Cardiac septum (tissue), 1 donor: ENCODE measurements at places on chromosomes 2 and 18. TPM values are rescaled to one million over a fixed set of nuclear protein-coding genes. Genes with fewer than 3 reads are reported as not detected.

Gene FOSL2
- total RNA-seq = 65.4 TPM

Gene HOXD1
- 0.59 TPM for total RNA-seq

Gene RAB31
- total RNA-seq = 32.2 TPM

Gene SGPP2
- 1.0 TPM for total RNA-seq

Gene REG3G
- not detected for total RNA-seq

Gene FTCDNL1
- 2.3 TPM for total RNA-seq

Gene ASB18
- total RNA-seq = 44.4 TPM

- no peak for DNase-seq
These were observed 62.2 kb downstream of the SFXN5 start for GRCh38 chr2:73009177-73009839.

- no peak for DNase-seq
These were observed 178.4 kb upstream of the TPO start for GRCh38 chr2:1234731-1235308.

DNA sequence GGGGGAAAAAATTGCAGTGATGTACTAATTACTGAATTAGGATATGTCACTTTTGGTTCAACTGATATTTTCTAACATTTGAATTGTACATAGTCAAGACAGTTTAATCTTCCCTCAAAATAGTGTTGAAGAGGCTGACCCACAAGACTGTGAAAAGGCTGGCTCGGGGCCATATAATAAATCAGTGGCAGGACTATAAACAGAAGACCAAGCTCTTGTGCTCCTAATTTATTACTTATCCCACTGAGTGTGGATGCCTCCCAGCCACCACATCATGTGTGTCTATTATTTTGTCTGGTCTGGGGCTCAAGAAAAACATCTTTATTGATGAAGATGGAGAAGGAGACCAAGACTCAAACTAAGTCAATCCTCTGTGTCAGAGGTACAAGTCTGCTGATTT is 64.4 kb downstream of the PLEKHM3 start:
- no peak for DNase-seq

DNA sequence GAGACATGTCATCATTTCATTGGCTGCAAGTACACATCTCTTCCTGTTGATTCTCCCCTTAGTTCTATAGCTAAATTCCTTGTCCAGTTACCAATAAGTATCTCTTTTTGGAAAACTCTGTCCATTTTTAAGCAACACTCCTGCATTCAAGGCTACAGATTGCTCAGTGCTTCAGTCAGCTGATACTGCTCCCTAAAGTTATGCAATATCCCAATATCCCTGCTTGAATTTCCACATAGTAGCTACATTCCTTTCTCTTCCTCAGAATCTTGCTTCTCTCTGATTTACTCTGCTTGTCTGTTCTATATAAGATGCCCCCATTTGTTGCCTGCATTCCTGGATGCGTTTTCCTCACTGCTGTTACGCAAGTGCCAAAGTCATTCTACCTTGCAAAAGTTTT is 109.8 kb downstream of the PARD3B start:
- DNase-seq = no peak

- no peak for DNase-seq
These were observed 9.9 kb downstream of the TNP1 start for GRCh38 chr2:216849987-216850386.

- no peak for DNase-seq
These were observed 15.5 kb downstream of the DUSP19 start for GRCh38 chr2:183093857-183094657.

DNA sequence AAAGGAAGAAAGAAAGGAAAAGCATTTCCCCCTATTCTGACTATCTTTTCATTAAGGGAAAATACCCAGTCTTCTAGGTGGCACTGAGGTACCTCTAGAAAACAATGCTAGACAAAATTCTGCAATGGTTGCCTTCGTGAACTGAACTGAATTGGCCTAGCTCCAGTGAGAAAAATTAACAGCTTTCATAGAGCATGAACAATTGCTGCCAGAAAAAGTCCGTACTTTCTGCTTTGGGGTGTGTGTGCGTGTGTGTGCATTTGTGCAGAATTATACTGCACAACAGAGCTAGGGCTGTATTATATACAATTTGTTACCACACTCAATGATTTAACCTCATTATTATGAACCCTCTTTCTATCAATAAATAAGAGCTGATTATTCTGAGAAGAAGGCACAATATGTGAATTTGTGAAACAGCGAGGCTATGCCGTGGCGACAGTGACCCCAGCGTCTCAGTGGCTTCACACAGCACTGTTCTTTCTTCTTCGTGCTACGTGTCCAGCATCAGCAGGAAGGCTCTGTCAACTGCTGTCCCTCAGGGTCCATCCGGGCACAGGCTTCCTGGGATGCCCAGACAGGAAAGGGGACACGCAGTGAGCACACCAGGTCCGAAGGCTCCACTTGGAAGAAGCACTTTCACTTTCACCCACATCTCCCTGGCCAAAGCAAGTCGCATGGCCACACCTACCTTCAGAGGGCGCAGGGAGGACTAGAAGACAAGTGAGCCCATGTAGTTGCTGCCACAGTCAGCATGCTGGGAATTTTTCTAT is 47.5 kb downstream of the PTGR3 start:
- no peak for DNase-seq

- no peak for DNase-seq
These were observed 222.4 kb downstream of the PIK3C3 start for GRCh38 chr18:42177390-42177789.

DNA sequence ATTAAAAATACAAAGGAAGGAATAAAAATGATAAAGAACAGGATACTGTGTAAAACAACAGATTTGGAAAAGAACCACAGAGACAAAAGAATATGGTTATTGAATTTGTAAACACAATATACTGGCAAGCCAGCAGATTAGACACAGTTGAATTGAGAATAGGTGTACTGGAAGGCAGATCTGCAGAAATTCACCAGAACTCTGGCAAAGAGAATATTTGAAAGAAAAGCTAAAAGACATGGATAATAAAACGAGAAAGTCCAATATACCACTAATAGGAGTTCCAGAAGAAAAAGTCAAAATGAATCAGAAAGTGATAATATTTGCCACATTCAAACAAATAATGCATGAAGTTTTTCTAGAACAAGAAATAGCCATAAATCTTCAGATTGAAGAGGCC is 11.9 kb upstream of the NEURL3 start:
- DNase-seq = no peak

GRCh38 chr2:105999211-105999989 is 194.7 kb downstream of the UXS1 start:
- no peak for DNase-seq

DNA sequence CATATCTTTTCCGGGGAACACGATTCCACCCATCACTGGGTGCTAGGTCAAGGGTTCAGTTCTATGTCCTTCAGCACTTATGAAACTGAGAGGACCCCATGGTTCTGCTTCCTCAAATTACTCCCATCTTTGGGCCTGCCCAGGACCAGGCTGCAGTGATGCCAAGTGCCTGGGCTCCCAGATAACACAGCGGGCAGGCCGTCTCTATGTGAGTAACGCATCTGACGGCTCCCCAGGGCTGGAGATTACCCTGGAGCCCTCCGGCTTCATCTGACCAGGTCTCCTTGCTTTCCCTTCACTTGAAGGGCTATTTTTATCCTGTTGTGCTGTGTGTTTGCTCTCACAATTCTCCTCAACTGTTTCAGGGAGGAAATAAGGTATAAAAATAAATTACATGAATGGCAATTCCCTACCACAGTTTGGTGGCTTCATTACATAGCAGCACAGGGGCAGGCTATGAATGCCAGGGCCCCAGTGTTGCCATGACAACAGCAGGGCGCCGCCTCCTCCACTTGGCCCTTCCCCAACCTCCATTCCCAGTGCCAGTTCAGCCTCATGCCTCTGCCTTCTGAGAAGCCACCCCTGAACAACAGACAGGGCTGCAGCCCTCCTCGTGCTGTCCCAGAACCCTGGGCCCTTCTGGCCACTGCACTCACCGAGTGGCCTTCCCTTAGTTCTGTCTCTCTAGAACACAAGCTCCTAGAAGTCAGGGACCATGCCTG is 25.4 kb upstream of the TMEM131 start:
- DNase-seq = no peak

GRCh38 chr2:220043155-220043989 is 415.9 kb downstream of the SLC4A3 start:
- no peak for DNase-seq

DNA sequence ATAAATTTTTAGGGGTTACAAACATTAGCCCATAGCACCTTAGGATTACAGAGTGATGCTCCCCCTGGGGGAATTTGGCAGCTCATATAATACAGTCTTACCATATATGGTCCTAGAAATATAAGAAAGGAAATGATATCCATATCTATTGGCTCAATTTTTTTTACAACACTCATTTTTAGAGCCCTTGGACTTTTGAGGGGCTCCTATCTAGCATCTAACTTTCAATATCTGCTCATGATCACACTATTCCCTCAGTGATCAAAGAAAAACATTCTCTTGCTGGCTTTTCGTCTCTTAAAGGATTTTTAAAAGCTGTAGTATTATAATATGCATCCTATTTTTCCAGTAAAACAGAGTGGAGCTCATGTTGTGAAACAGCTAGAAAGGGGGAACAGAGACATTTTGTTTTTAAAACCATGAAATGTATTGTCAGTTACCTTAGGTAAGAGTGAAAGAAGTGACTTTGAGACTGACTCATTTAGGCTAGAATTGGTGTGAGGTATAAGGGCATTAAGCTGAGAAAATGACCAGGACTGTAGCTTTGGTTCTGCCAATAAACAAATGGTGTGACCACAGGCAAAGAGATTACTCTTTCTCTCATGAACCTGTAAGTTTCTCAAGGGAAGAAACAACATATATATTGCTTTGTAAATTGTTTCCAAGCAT is 65.8 kb downstream of the ALPK2 start:
- DNase-seq = no peak

- no peak for DNase-seq
These were observed 37.9 kb downstream of the GALNT1 start for GRCh38 chr18:35619464-35619863.

GRCh38 chr2:51723691-51724090 is 691.8 kb upstream of the NRXN1 start:
- DNase-seq = no peak
